ENCODE measurements at places on chromosomes 4 and X. TPM values are rescaled to one million over a fixed set of nuclear protein-coding genes. Genes with fewer than 3 reads are reported as not detected.

DNA sequence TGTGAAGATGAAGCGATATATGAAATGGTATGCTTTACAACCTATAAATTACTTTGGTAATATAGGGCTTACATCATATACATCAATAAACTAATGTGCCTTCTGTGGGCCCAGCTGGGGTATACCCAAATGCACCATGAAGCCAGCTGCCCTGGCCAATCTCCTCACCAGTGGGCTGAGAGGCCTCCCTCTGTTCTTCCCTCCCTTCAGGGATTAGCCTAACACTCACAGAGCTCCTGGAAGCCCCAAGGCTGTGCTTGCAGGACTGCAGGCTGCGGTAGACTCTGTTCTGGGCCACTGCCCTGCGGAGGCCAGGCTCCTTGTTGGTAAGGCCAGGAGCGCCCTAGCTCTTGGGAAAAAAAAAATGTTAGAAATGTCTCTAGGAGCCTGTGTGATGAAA is 33.9 kb downstream of the PAGE1 start:
- DNase-seq, result no peak
- H3K36me3 ChIP-seq, result no peaks in the 10 kb centered on the region
- H3K4me3 ChIP-seq, result no peak overlapping the region
- no peak overlapping the region for H3K27ac ChIP-seq
- no peaks in the 10 kb centered on the region for H3K27me3 ChIP-seq
- no peaks in the 10 kb centered on the region for H3K4me1 ChIP-seq

- H3K4me3 ChIP-seq, result no peak overlapping the region
- H3K4me1 ChIP-seq, result no peaks in the 10 kb centered on the region
- H3K27me3 ChIP-seq, result no peaks in the 10 kb centered on the region
- H3K27ac ChIP-seq, result no peak overlapping the region
Observed at GRCh38 chr4:28334249-28334648, 1473.6 kb downstream of the STIM2 start.

- H3K4me3 ChIP-seq, result peak overlapping the region; percentile 34
- no peak overlapping the region for H3K27ac ChIP-seq
- H3K27me3 ChIP-seq, result no peaks in the 10 kb centered on the region
- no peak for DNase-seq
Observed at GRCh38 chrX:107935664-107936433, 46.3 kb downstream of the TEX13B start.

GRCh38 chrX:7214251-7214650 is 66.3 kb upstream of the PUDP start:
- DNase-seq, result no peak
- no peaks in the 10 kb centered on the region for H3K36me3 ChIP-seq
- H3K27ac ChIP-seq, result no peak overlapping the region
- H3K27me3 ChIP-seq, result no peaks in the 10 kb centered on the region
- H3K4me3 ChIP-seq, result no peak overlapping the region

GRCh38 chr4:3229328-3229727 is 19.6 kb upstream of the MSANTD1 start:
- no peak overlapping the region for H3K4me3 ChIP-seq
- H3K27me3 ChIP-seq, result no peaks in the 10 kb centered on the region

DNA sequence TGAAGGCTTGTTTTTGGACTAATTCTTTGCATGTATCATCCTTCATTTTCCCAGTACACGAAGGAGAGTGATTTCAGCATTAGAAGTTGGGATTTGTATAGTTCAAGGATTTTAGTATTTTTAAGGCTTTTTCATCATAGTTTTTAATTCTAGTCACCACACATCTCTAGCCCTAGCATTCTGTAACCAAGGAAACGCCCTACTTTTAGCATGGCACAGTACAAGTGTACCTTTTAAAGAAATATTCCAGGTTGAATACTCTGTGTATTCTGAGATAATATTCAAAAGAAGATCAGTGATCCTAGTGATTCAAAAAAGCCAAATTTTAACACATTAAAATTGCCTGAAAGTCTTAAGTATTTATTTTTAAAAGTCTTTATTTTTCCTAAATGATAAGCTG is 150.5 kb downstream of the RAP1GDS1 start:
- no peak overlapping the region for H3K4me3 ChIP-seq
- H3K27ac ChIP-seq, result no peak overlapping the region
- no peaks in the 10 kb centered on the region for H3K4me1 ChIP-seq
- DNase-seq, result no peak

GRCh38 chr4:36785973-36786372 is 458.6 kb upstream of the NWD2 start:
- no peak for DNase-seq
- no peaks in the 10 kb centered on the region for H3K4me1 ChIP-seq
- H3K4me3 ChIP-seq, result no peak overlapping the region
- H3K27me3 ChIP-seq, result no peaks in the 10 kb centered on the region

PRDM8 gene
- 0.49 TPM for total RNA-seq

C4orf50 gene
- total RNA-seq, result not detected

CXCL3 gene
- total RNA-seq, result 1.0 TPM

DNA sequence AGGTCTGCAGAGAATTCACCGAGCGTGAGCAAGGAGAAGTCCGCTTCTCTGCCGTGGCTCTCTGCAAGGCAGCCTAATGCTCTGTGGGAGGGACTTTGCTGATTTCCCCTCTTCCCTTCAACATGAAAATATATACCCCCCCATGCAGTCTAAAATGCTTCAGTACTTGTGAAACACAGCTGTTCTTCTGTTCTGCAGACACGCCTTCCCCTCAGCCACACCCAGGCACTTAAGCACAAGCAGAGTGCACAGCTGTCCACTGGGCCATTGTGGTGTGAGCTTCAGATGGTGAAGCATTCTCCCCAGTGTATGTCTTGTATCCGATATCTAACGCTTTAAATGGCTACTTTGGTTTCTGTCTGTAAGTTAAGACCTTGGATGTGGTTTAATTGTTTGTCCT is 11.3 kb downstream of the UCHL1 start:
- H3K4me1 ChIP-seq, result no peaks in the 10 kb centered on the region
- no peak for DNase-seq
- no peaks in the 10 kb centered on the region for H3K36me3 ChIP-seq
- no peak overlapping the region for H3K27ac ChIP-seq
- no peaks in the 10 kb centered on the region for H3K27me3 ChIP-seq

GRCh38 chr4:125801924-125802323 is 487.2 kb downstream of the FAT4 start:
- no peaks in the 10 kb centered on the region for H3K36me3 ChIP-seq
- H3K4me1 ChIP-seq, result no peaks in the 10 kb centered on the region
- no peak overlapping the region for H3K27ac ChIP-seq

DNA sequence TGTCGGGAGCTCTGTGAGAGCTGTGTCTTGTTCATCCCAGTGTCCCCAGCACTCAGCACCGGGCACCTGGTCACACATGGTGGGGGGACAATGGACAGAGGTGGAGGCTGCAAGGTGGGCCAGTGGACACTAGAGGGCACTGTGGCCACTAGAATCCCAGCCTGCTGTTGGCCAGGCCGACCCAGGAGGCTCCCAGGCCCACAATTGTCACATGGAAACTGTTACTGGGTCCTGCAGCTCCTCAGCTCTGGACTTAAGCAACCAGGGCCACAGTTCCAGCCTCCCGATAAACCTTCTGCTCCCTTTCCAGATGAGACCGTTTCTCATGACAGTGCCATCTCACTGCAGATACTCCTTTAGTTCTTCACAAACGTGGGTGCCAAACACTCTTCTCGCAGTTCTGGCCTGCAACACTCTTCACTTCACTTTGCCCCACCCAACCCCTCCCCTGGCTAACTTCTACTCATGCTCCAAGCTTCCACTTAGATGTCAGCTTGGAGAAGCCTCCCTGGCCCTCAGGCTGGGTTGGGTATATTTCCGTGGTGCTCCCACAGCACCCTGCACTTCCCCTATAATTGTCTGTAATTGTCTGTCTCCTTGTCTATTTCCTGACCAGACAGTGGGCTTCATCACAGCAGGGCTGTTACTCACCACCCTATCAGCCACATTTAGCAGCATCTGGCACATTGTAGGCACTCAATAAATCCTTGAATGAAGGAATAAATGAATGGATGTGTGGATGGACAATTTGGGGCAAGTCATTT is 3.5 kb upstream of the IQSEC2 start:
- peak; percentile 73 for DNase-seq
- peaks cover 40% of the 10 kb centered on the region for H3K4me1 ChIP-seq
- H3K27me3 ChIP-seq, result no peaks in the 10 kb centered on the region
- H3K4me3 ChIP-seq, result no peak overlapping the region

GRCh38 chr4:169741569-169741968 is 16.2 kb downstream of the HPF1 start:
- no peaks in the 10 kb centered on the region for H3K4me1 ChIP-seq
- H3K27me3 ChIP-seq, result no peaks in the 10 kb centered on the region
- no peak overlapping the region for H3K27ac ChIP-seq
- H3K36me3 ChIP-seq, result peaks cover 11% of the 10 kb centered on the region
- no peak overlapping the region for H3K4me3 ChIP-seq

DNA sequence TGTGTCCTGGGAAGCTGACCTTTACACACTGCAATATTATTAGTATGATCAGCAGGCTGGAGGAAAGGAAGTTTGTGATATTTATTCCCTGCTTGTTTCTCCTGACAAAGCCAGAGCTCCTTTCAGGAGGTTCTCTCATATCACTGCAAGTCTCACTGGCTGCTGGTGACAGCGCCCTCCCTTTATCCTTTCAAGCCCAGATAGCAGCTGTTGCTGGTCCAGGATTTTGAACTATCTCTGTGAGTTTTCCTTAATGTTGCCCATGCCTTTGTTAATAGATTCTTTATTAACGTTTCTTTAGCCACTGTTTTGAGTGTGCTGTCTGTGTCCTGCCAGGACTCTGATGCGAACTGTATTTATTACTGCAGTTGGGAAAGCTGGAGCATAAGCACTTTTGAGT is 518.7 kb downstream of the C4orf33 start:
- DNase-seq, result no peak
- no peak overlapping the region for H3K27ac ChIP-seq
- H3K4me3 ChIP-seq, result no peak overlapping the region
- H3K4me1 ChIP-seq, result no peaks in the 10 kb centered on the region
- H3K27me3 ChIP-seq, result no peaks in the 10 kb centered on the region

MAGEB10 gene
- not detected for total RNA-seq

SYTL5 gene
- total RNA-seq, result 0.25 TPM

USP26 gene
- not detected for total RNA-seq

DNA sequence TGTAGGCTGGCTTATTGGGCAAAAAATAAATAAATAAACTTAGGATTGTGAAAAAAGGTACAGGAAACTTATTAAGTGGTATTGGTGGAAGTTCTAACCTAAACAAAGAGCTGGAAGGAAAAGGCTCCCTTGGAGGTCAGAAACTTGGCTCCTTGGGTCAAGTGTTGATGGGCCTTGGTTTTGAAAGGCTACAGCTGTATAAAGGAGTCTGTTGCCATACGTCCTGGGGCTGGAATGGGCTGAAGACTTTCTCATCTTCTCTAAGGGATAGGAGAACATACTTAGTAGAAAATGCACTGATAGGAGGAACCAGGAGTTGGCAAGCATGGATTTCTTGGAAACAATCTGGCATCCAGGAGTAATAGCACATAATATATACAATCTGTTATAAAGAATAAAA is 56.6 kb downstream of the PDLIM5 start:
- H3K36me3 ChIP-seq, result no peaks in the 10 kb centered on the region
- H3K27ac ChIP-seq, result peak overlapping the region; percentile 57
- no peaks in the 10 kb centered on the region for H3K27me3 ChIP-seq
- no peak overlapping the region for H3K4me3 ChIP-seq
- no peak for DNase-seq

DNA sequence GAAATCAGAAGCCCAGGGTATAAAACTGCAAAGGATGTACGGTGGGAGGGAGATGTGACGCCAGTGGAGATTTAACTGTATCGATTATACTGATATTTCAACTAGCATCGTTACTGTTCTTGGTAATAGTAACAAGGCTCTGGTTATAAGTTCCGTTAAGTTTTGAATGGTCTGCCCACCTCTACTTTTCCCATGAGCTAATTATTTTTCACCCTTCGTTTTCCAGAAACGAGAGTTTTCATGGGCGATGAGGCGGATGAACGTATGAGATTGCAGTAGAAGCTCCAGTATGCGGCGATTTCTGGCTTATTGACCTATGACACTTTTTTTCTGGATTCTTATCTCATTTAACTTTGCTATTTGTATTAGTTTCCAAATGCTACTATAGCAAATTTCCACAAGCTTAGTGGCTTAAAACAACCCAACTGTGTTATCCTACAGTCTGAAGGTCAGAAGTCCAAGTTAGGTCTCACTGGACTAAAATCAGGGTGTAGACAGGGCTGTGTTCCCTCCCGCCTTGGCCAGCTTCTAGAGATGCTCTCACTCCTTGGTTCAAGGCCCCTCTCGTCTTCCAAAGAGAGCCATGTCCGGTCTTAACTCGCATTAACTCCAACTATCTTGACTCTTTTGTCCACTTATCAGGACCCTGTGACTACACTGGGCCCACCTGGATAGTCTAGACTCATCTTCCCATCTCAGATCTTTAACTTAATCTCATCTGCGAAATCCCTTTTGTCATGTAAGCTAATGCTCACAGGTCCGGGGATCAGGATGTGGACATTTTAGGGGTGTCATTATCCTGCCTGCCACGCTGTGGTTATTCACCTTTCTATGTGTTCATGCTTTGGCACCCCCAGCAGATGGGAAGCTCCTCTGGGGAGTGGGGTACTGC is 122.5 kb downstream of the IRF2 start:
- no peak overlapping the region for H3K27ac ChIP-seq
- no peak overlapping the region for H3K4me3 ChIP-seq
- no peaks in the 10 kb centered on the region for H3K27me3 ChIP-seq
- H3K4me1 ChIP-seq, result peaks cover 50% of the 10 kb centered on the region
- no peaks in the 10 kb centered on the region for H3K36me3 ChIP-seq

DNA sequence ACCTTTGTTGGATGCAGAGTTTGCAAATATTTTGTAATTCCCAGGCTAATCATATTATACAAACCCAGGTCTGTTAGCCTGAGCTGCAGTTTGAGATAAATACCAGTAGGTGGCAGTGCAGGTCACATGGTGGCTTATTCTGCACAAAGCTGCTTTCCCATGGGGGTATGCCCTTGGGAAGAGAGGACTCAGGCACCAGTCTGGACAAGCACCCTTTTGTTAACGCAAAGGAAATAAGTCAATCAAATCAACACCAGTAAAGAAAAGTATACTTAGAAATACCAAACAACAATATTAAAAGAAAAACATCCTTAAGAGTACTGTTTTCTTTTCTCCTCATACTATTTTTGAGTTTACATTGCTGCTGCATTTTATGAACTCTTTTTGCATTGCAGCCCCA is 389.0 kb upstream of the ZFP42 start:
- H3K27me3 ChIP-seq, result no peaks in the 10 kb centered on the region
- no peak overlapping the region for H3K4me3 ChIP-seq
- H3K27ac ChIP-seq, result no peak overlapping the region

DNA sequence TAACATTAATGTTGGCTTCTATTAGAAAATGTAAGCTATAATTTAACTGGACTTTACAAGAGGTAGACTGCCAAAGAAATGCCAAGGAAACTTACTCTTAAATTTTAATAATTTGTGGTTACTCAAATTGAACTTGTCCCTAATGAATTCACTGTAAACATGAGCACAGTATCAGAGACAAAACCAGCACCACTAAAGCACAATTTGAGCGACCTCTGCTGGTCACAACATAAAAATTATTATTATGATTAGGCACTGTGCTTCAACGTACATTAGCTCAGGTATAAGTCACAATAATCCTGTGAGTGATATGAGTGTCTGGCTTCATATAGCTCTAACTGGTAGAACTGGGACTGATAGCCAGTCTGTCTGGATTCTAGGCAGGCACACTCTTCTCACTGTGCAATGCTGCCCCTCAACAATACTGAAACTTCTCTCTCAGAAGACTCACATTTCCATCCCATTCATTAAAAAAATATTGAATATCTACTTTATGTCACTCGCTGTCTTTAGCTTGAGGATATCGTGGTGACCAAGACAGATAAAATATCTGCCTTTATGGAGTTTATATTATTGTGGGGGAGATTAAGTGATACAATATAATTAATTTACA is 8.0 kb downstream of the NUDT6 start:
- no peak for DNase-seq
- H3K4me1 ChIP-seq, result peaks cover 2% of the 10 kb centered on the region
- no peak overlapping the region for H3K4me3 ChIP-seq
- H3K27ac ChIP-seq, result no peak overlapping the region

GRCh38 chr4:7761312-7761711 is 178.3 kb downstream of the AFAP1 start:
- peaks cover 41% of the 10 kb centered on the region for H3K36me3 ChIP-seq
- no peak overlapping the region for H3K27ac ChIP-seq
- no peak for DNase-seq

Measured in suprapubic skin (tissue), 4 donors.